ENCODE measurements at places on chromosomes 12 and 14. TPM values are rescaled to one million over a fixed set of nuclear protein-coding genes. Genes with fewer than 3 reads are reported as not detected.

Gene HEBP1
- total RNA-seq, result 42.7 TPM

Gene C1S
- total RNA-seq, result 1,129 TPM

Gene LRP1-AS
- total RNA-seq, result not detected

Gene FOXG1
- not detected for total RNA-seq

Gene LIN7A
- total RNA-seq, result 7.6 TPM

Gene SMCO2
- not detected for total RNA-seq

Gene ANG
- 39.6 TPM for total RNA-seq

GRCh38 chr12:5429741-5430557 lies 2.0 kb upstream of the NTF3 start:
- H3K4me3 ChIP-seq, result peak overlapping the region; percentile 55
- no peaks in the 10 kb centered on the region for H3K36me3 ChIP-seq
- H3K27ac ChIP-seq, result no peak overlapping the region
- no peaks in the 10 kb centered on the region for H3K27me3 ChIP-seq
- H3K4me1 ChIP-seq, result no peaks in the 10 kb centered on the region
- no peak for DNase-seq

GRCh38 chr12:122860854-122861586 lies 25.8 kb downstream of the HIP1R start:
- H3K4me1 ChIP-seq, result peaks cover 50% of the 10 kb centered on the region
- H3K4me3 ChIP-seq, result no peak overlapping the region
- H3K27me3 ChIP-seq, result no peaks in the 10 kb centered on the region
- H3K27ac ChIP-seq, result peak overlapping the region; percentile 62
- no peaks in the 10 kb centered on the region for H3K36me3 ChIP-seq

DNA sequence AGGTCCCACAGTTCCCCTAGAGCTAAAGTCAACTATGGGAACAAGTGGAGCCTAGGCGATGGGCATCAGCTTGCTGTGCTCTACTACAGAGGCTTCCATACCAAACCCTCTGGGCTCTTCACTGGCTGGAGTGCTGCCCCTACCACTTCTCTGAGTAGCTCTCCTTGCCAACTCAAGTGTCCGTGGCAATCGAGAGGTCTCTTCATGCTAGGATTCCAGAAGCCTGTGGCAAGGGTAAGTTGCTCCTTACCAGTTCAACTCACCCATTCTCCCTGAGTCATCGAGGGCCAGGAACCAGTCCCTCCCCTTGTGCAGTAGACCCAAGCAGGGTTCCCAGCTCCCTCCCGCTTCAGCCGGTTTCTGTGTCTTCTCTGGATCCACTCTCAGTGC lies 76.1 kb downstream of the GALC start:
- H3K27ac ChIP-seq, result no peak overlapping the region
- H3K27me3 ChIP-seq, result no peaks in the 10 kb centered on the region
- no peaks in the 10 kb centered on the region for H3K36me3 ChIP-seq

GRCh38 chr14:23415821-23416778 lies 8.0 kb upstream of the MYH6 start:
- no peaks in the 10 kb centered on the region for H3K4me1 ChIP-seq
- no peak for DNase-seq
- H3K4me3 ChIP-seq, result no peak overlapping the region
- H3K27ac ChIP-seq, result no peak overlapping the region

DNA sequence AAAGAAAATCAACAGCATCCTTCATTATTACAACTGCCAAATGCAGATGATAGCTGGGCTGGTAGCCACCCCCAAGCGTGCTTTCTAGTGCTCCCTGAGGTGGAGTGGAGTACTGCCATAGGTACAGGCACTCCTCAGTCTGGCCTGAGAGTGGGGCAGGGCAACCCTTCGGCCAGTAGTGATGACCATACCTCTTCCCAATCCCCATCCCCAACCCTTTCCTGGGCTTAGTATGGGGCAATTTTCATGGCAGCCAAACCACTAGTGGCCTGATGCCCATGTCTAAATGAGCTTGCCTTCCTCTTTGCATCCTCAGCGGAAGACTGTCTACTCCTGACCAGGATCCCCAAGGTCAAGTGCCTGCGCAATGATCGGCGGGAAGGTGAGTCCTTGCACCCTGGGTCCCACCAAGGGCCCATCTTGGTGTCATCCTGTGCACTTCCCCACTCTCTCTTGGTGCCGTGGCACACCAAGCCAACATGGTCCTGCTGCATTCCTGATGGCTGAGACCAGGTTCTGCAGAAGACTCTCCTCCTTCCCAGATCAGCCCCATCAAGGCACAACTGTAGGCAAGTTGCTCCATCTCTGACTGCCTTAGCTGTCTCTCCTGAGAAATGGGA lies 65.8 kb downstream of the GALNT16 start:
- no peak for DNase-seq
- H3K27me3 ChIP-seq, result no peaks in the 10 kb centered on the region
- no peak overlapping the region for H3K27ac ChIP-seq
- H3K36me3 ChIP-seq, result no peaks in the 10 kb centered on the region
- no peak overlapping the region for H3K4me3 ChIP-seq

DNA sequence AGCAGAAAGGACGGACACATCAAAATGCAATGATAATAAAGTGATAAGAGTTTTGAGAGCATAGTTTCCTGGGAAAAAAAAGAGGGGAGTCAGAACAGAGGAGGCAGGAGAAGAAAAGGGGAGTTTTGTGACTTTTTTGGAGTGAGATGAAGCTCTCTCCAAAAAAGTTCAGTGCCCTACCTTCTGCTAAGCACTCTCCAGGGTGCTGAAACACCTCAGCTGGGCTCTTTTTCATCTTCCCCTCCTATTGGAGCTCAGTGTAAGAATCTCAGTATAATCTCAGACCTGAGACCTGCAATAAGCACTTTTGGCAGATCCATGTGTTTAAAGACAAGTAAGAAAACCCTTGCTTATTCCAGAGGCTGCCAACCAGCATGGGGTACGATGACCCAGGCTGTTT lies 58.9 kb upstream of the SRRM4 start:
- DNase-seq, result no peak
- peaks cover 19% of the 10 kb centered on the region for H3K4me1 ChIP-seq
- no peaks in the 10 kb centered on the region for H3K27me3 ChIP-seq
- H3K36me3 ChIP-seq, result no peaks in the 10 kb centered on the region
- H3K27ac ChIP-seq, result no peak overlapping the region
- no peak overlapping the region for H3K4me3 ChIP-seq

DNA sequence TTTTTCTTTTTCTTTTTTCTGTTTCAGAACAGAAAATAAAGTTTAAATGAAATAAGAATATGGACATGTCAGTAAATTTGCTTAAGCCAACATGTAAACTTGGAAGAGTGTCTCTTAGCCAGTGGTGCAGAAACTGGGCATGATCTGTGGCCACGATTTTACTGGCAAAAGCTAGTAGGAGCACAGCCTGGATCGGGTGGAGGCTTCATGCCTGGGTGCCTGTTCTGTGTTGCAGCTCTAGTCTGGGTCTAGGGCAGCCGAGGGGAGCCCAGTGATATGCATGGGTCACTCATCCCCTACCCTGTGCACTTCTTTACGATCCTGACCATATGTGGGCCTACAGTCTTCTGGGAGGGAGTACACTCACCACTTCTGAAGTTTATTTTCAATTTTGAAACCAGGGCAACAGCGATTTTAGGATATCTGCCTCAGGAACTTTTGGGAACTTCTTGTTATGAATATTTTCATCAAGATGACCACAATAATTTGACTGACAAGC lies 45.6 kb upstream of the SMCO2 start:
- no peak overlapping the region for H3K27ac ChIP-seq
- H3K36me3 ChIP-seq, result no peaks in the 10 kb centered on the region
- no peak for DNase-seq
- no peak overlapping the region for H3K4me3 ChIP-seq
- H3K27me3 ChIP-seq, result no peaks in the 10 kb centered on the region

DNA sequence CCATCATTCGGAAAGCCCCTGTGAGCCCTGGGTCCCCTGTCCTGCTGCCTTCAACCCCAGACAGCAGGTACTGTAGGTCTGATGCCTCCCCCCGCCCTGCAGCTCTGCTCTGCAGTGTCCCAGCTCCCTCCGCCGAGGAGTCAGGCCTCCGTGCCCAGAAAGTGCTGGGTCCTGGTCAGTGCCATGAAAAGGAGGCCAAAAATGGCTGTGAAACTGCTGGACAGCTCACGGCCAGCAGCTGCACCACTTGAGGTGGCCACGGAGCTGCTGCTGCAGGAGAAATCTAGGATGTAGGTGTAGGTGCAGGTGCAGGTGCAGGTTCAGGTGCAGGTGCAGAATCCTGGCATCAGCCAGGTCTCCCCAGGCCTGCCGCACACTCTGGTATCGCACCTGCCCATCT lies 196.1 kb downstream of the SLC15A4 start:
- H3K36me3 ChIP-seq, result no peaks in the 10 kb centered on the region
- DNase-seq, result no peak
- H3K4me1 ChIP-seq, result no peaks in the 10 kb centered on the region

- H3K27me3 ChIP-seq, result no peaks in the 10 kb centered on the region
- H3K4me1 ChIP-seq, result no peaks in the 10 kb centered on the region
- H3K27ac ChIP-seq, result no peak overlapping the region
- DNase-seq, result no peak
- H3K36me3 ChIP-seq, result no peaks in the 10 kb centered on the region
- H3K4me3 ChIP-seq, result no peak overlapping the region
Observed at GRCh38 chr14:86646696-86647690, 1117.0 kb downstream of the FLRT2 start.

DNA sequence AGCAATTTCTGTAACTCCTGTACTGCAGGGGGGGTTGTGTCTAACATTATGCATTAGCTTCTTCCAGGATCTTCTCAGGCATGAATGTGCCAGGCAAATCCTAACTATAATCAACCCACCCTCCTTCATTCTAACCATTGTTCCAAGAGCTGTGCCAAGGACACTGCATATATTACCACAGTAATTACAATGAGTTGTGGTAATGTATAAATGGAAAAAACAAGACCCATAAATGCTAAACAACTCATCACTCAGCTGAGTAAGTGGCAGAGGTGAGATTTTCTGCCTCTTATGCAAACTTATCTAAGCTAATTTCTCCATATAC lies 80.6 kb downstream of the PRKD1 start:
- H3K27ac ChIP-seq, result no peak overlapping the region
- no peak overlapping the region for H3K4me3 ChIP-seq
- no peaks in the 10 kb centered on the region for H3K4me1 ChIP-seq
- no peaks in the 10 kb centered on the region for H3K27me3 ChIP-seq

DNA sequence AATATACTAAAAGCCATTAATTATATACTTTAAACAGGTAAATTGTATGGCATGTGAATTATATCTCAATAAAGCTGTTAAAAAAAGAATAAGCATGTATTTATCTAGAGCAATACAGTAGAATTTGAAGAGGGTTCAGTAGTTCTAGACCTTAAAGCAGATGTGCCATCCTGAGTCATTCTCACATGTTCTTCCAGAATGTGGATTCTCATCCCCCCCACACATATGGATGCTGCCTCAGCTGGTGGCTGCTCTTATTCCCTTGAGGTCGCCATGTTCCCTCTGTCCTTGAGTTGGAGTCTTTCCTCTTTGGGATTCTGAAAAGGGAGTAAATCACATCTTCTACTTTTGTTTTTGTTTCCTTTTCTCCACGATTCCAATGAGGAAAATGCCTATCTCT lies 321.3 kb downstream of the AEBP2 start:
- H3K36me3 ChIP-seq, result no peaks in the 10 kb centered on the region
- H3K27me3 ChIP-seq, result no peaks in the 10 kb centered on the region
- H3K4me1 ChIP-seq, result no peaks in the 10 kb centered on the region
- no peak overlapping the region for H3K27ac ChIP-seq

DNA sequence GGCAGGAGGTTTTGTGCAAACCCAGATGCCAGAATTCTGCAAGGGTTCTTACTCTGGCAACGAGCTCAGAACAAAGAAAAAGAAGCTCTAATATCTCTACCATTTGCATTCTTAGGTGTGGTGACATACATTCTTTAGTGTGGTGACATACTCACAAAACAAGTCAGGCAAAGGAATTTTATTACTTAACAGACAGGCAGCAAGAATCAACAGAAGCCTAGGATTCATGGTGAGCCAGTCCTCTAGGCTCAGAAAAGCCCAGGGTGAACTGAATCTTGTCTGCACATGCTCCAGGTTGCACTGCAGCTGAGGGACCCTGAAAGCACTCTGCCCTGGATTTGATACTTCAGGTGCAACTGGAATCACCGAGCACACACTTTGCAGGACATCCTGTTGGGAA lies 122.4 kb upstream of the PTPRQ start:
- H3K27ac ChIP-seq, result no peak overlapping the region
- H3K4me1 ChIP-seq, result no peaks in the 10 kb centered on the region
- H3K4me3 ChIP-seq, result no peak overlapping the region
- DNase-seq, result no peak
- H3K36me3 ChIP-seq, result no peaks in the 10 kb centered on the region

DNA sequence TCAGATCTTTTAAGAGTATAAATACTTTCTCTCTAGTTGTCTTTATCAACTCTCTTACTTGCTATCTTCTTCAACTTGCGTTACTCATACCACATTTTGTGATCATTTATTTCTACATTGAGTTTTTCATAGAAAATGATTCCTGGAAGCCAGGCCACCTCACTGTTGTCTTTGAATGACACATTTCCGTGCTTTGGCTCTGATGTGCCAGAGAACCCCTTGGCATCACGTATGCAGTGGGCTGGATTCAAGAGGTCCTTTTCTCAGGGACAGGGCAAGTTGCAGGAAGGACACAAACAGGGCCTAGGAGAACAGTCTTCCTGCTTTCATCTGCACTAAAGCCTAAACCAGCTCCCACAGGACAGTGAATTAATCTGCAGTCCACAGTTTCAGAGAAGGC lies 70.3 kb upstream of the PYGL start:
- H3K4me3 ChIP-seq, result no peak overlapping the region
- H3K36me3 ChIP-seq, result no peaks in the 10 kb centered on the region
- H3K27ac ChIP-seq, result no peak overlapping the region

DNA sequence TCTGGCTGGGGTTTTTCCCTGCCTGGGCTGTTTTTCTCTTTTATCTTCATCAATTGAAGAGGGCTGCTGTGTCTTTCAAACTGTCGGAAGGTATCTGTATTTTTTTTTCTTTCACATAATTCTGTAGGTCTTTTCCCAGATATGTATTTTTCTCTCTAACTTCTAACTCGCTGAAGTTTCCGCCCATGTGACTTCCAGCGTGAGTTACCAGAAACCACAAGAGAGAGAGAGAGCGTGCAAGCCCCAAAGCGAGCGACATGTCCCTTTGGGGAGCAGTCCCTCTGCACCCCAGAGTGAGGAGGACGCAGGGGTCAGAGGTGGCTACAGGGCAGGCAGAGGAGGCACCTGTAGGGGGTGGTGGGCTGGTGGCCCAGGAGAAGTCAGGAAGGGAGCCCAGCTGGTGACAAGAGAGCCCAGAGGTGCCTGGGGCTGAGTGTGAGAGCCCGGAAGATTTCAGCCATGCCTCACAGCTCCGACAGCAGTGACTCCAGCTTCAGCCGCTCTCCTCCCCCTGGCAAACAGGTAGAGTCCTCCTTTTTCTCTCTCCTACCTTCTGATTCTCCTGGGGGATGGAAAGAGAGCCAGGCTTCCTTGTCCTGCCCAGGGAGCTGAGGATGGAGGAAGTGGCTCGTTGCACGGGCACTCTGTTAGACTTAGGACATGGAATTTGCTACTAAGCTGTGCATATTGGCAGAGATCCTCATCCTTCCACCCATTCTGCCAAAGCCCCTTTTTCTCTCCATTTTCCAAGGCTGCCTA lies at the start of gene BATF:
TSS of gene BATF (plus strand) at position 246 of the 759 bp plus-strand sequence. CDS start at position 460, 214 bp downstream.
- peaks cover 6% of the 10 kb centered on the region for H3K4me1 ChIP-seq
- H3K36me3 ChIP-seq, result no peaks in the 10 kb centered on the region
- H3K27ac ChIP-seq, result no peak within 1 kb of the TSS
- no peak for DNase-seq
- H3K27me3 ChIP-seq, result no peaks in the 10 kb centered on the region

GRCh38 chr12:54017027-54017788 lies 8.4 kb downstream of the HOXC8 start:
- H3K4me3 ChIP-seq, result peak overlapping the region; percentile 53
- no peak for DNase-seq
- H3K27me3 ChIP-seq, result no peaks in the 10 kb centered on the region
- H3K27ac ChIP-seq, result peak overlapping the region; percentile 96

- no peak for DNase-seq
- no peak overlapping the region for H3K27ac ChIP-seq
- no peak overlapping the region for H3K4me3 ChIP-seq
- H3K4me1 ChIP-seq, result no peaks in the 10 kb centered on the region
- H3K27me3 ChIP-seq, result no peaks in the 10 kb centered on the region
Observed at GRCh38 chr12:64737539-64737938, 21.7 kb downstream of the GNS start.

Measured in tibial nerve (tissue), 4 donors.